ENCODE measurements at places on chromosomes 12 and 14.

GRCh38 chr12:103779410-103780092 is 61.5 kb downstream of the NT5DC3 start:
- DNase-seq: no peak

GRCh38 chr14:101730626-101731186 is 30.8 kb upstream of the PPP2R5C start:
- DNase-seq: no peak

DNA sequence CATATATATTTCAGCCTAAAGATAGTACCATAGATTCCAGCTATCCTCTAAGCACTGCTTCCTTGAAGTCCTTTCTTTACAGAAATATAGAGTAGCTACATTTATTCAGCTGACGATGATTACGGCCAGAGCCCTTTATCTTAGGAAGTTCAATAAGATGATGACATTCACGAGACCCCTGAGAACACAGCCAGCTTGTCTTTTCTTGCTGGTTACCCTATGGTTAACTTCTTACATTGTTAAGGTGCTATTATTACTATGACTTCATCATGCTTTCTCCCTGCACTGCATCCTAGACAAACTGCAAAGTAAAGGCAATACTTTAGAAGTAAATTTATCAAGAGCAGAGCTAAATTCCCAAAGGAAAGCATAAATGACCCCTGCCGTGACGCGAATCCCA is 214.4 kb upstream of the LRFN5 start:
- no peak for DNase-seq

DNA sequence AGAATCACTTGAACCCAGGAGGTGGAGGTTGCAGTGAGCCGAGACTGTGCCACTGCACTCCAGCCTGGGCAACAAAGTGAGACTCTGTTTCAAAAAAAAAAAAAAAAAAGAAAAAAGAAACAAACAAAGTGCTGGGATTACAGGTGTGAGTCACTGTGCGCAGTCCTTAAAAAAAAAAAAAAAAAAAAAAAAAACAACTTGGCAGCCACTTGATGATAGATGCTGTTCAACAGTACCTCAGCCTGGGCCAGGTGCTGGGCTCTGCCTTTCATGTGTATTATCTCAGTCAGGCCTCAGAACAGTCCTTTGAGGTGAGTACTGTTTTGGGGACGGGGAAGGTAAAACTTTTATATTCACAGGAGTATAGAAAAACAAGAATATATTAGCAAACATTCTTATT is 9.6 kb downstream of the ACADS start:
- no peak for DNase-seq

GRCh38 chr12:24904871-24905270 is 44.0 kb downstream of the BCAT1 start:
- no peak for DNase-seq

DNA sequence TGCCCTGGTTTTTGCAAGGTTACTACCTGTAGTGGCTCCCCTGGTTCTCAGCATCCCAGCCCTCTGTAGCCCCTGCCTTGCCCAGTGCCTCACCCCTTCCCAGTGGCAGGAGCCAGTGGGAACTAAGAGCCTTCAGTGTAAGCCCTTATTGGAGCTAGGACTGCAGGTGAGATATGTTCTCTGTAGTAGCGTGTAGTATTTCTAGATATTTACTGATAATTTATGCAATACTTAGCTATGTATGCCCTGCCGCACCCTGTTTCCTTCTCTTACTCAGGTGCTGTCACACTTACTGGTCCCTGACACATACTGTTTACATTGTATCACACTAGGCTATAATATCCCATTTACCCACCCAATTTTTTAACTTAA is 3.6 kb downstream of the BMAL2 start:
- no peak for DNase-seq

DNA sequence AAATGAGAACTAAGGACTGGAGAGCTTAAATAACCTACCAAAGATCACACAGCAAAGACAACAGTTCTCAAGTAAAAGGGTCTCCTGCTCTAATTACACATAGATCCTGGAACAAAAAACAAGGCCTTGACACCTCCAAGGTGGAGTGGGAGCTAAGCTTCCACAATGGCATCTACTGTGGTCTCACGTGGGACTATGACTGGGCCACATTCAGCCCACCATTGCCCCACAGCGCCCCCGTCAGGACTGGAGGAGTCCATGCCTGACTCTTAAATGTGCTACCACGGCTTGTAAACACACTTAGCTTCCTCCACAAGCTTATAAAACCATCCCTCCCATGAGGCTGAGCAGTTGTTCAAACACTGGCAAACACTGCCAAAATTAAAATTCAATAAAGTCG is 88.5 kb downstream of the GCH1 start:
- no peak for DNase-seq

GRCh38 chr14:90517076-90517841 is 120.4 kb downstream of the CALM1 start:
- no peak for DNase-seq

- DNase-seq: no peak
Measured at GRCh38 chr12:71641390-71641789, 22.3 kb downstream of the ZFC3H1 start.

GRCh38 chr12:79344855-79345847 is 345.6 kb downstream of the PAWR start:
- DNase-seq: no peak

GRCh38 chr12:47781479-47782371 is 8.7 kb downstream of the SLC48A1 start:
- no peak for DNase-seq

DNA sequence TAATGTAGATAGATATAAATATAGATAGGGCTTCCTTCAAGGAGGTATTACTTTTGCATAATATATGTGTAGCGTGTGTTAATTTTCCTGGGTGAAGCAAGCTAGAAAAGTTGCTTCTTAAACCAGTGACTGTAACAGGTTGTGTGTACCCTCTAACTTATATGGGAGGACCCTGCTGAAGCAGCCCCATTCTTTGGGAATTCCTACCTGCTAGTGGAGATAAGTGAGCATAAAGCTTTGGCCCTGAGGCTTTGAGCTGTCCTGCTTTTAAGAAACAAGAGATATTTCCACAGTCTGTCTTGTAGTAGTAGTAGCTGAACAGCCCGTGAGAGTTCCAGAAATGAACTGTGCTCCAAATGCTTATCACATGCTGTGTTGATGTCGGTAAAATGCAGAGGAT is 8.6 kb downstream of the RMST start:
- no peak for DNase-seq

GRCh38 chr12:123934016-123934620 is 38.5 kb downstream of the CCDC92 start:
- DNase-seq: no peak

- no peak for DNase-seq
Measured at GRCh38 chr14:24407608-24408325, 9.0 kb downstream of the NYNRIN start.

DNA sequence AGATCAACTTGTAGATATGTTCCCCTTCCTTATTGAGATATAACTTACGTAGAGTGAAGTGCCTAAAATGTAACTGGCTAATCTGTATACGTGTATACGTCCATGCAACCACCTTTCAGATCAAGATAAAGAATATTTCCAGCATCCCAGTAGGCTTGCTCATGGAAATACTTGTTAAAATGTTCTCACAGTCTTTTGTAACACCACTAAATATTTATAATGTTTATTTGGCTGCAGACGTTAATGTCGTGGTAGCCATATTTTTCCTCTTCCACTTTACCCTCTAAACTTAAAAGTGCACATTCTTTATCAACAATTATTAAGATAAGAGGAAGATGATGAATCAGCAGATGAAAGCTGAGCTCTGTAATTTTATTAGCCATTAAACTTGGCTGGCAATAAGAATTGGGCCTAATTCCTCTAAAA is 447.4 kb downstream of the AEBP2 start:
- DNase-seq: no peak

- DNase-seq: no peak
Measured at GRCh38 chr12:125220404-125221273, 155.4 kb downstream of the AACS start.

DNA sequence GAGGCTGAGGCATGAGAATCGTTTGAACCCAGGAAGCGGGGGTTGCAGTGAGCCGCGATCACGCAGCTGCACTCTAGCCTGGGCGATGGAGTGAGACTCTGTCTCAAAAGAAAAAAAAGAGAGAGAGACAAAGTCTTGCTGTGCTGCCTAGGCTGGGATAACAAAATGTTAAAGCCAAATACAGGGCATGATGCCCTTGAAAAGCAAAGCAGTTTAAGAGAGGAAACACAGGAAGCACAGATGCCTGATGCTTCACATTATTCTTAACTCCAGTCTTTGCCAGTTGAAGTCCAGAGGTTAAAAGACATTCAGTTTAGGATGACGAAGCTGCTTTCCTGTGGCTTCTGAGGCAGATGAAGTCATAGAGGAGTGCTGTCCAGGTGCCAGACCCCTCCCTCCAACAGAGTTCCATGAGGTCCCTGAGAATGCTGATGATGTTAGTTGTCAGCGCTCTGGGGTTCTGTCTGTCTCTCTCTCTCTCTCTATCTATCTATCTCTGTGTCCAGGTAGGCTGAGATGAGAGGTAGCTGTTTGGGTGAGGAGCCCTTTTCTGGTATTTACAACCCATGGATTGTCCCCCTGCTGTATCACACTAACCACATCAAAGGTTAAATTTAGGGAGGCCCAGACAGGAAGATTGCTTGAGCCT is 4.9 kb upstream of the MRPL52 start:
- no peak for DNase-seq

- DNase-seq: no peak
Measured at GRCh38 chr12:62817556-62818271, 117.2 kb downstream of the PPM1H start.

- DNase-seq: no peak
Measured at GRCh38 chr12:27899151-27899661, 73.3 kb downstream of the PTHLH start.

DNA sequence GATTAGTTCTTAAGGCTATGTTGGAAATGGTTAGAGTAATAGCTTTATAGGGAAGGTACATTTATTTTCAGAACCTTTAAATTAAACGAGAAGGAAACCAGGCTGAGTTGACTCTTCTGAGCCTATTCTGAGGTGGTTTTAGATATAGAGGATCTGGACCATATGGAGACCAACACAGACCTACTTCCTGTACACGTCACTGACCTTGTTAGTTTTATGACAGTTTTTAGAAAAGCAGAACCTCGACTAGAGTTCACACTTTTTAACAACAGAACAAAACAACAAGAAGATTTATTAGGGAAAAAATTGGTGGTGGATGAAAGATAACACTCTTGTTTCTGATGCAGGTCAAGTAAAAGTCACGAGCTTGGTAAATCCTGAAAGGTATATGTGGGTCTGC is 107.1 kb downstream of the NPAS3 start:
- no peak for DNase-seq

DNA sequence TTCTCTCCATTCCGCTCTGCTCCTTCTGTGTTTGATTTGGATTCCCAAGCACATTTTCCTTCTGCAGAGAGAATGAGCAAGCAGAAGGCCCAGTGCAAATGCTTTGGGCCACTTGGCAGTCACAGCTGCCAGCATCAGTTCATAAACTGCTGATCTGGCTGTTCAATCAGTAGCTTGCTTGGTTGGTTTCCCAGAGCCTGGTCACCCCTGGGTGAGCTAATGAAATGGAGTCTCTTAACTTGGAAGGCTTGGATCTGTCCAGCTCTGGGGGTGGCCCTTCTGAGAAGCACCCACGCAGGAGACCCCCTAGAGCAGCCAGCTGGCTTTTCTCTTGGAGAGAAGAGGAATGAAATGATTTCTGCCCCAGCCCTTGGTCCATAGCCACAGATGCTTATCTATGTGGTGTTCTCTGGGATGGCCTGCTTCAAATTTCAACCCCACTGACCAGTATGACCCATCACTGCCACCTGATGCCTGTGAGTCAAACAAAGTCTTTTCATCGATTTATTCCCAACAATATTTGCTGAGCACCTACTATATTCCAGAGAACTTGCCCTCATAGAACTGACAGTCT is 30.3 kb downstream of the FAIM2 start:
- no peak for DNase-seq

DNA sequence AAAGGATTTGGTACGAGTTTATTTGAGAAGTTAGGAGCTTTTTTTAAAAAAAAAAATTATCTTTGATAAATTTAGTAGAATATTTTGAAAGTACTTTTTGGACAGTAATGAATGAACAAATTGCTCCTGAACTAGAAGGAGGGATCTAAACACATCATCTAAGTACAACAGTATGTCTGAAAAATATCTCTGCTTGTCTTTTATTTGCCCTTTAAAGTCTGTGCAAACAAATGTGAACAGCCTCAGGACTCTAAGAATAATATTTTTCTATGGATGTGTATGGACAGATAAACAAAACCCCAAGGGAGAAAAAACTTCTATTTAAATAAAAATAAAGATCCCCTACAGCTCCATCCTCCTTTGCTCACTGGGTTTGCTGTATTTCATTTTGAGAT is 19.5 kb downstream of the FBXL14 start:
- no peak for DNase-seq

- DNase-seq: no peak
Measured at GRCh38 chr12:19645823-19646222, 206.5 kb downstream of the AEBP2 start.

DNA sequence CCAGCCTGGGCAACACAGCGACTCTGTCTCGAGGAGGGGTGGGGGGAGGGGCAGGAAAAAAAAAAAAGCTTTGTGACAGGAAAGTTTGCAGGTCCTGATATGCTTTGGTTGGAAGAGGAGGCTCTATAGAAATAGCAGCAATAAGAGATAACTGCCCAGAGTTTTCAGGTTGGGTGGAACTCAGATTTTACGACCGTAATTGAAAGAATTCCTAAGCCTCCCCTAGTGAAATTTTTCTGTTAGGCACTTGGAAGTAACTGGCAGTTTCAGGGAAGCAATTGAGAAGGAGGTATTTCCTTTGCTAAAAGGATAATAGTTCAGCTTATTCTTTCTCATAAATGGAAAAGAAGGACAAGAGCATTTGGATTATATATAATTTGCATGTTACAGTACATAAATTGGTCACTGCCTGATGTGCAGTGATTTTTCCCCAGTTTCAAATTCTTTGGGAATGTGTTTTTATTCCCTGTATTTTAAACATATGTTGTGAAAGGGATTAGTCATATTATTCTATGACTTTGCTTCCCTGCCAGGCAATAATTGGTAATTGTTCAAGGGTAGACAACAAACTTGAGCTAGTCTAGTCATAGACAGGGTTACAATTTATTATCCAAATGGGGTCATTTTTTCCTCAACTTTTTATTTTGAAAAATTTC is 452.8 kb downstream of the AEBP2 start:
- no peak for DNase-seq

GRCh38 chr12:11412731-11413130 is 17.4 kb upstream of the PRB2 start:
- no peak for DNase-seq

DNA sequence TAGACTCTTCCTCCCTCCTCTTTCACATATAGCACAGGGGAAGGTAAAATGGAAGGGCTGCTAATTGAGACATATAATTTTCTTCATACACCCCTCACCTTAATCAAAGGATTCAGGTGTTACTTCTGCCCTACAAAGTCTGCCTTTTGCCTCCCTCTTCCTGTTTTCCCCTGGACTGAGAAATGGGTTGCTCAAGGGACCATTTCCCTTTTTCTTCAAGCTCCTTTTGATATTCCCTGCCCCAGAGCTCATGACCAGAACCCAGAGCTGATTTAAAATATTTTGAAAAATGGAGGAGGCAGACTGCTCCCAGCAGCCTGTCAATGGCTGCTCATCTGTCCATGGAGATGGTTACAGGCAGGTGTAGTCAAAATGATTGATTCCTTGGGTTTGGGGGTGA is 6.3 kb upstream of the PIP4K2C start:
- DNase-seq: no peak

All from stimulated activated CD8-positive, alpha-beta memory T cell treated with anti-CD3 and anti-CD28 coated beads, Interleukin-4, amount 100 ng/mL, for 1 hour (primary cell).